ENCODE measurements at places on chromosomes 3 and 15. TPM values are rescaled to one million over a fixed set of nuclear protein-coding genes. Genes with fewer than 3 reads are reported as not detected.
A peak's percentile ranks its signal among the peaks of the same experiment; 100 is the strongest.

Gene TAGLN3
- not detected for total RNA-seq

Gene NR2F2
- 4.0 TPM for total RNA-seq

Gene CEMIP
- 0.06 TPM for total RNA-seq

Gene SERPINI2
- total RNA-seq, result 0.12 TPM

Gene SLC2A2
- not detected for total RNA-seq

Gene GPR176
- 20.4 TPM for total RNA-seq

DNA sequence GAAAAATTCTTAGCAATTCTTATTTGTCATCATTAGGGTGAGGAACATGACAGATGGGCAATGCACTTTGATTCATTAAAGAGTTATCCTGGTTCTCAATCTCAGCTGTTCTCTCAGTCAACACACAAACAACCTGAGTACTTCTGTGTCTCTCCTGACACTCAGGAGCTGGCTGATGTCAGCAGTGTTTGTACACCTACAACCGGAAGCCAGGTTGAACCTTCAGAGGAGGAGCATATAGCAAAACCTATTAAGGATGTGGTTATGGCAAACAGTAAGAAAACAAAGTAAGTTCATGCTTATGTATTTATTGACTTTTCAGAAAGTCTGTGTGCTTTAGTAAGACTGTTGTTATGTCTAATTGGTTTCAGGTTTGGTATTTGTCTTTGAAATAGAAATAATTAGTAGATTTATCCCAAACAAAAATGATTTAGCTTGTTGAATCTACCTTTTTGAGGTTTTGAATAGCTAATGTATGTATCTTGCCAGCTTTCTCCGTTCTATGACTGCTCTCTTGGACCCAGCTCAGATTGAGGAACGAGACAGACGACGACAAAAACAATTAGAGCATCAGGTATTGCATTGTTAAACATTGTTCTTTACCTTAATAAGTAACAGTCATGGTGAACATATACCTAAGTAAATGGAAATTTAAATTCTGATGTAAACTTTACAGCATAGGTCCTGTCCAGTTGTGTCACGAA, 36.6 kb downstream of the CCDC66 start:
- no peak for DNase-seq

DNA sequence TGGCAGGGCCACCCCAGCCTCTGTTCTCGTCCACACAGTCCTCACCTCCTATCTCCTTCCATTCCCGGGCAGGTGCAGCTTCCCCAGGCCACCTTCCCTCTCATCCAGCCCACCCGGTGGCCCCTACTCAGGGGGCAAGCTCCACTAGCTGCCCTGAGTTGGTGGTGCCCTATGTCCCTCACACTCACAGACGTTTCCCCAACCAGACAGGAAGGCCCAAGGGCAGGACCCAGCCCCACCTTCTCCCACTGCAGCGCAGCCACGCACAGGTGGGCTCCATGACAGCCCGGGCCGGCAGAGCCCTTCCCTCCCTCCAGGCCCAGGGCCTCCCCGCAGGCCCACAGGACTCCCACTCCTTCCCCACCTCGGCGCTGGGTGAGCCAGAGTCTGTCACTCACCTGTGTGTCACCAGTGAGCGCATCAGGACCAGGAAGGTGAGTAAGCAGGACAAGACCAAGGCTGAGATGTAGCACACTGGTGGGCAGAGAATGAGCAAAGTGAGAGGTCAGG, 11.1 kb downstream of the ISLR start:
- no peak for DNase-seq

DNA sequence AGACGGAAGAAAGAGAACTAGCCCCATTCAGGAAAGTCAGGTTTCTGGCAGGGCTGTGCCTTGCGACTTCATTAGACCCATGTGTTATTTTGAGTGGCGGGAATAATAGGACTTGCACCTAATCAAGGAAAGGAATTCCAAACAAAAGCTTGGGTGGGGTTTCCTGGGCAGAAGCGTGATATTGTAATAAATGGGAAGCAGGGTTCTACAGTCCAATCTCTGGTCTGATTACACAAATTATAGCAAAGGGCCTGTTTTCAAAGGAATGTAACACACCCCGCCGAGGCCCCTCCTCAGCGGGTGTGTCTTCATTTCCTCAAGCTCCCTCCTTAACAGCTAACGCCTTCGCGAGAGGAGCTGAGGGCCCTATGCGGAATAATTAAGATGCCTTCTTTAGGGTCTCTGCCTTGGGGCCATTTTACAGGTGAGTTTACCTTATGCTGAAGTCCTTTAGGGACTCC, 396.0 kb upstream of the C2CD4B start:
- no peak for DNase-seq

- DNase-seq, result no peak
These were observed 7.9 kb downstream of the ECE2 start for GRCh38 chr3:184283681-184284080.

DNA sequence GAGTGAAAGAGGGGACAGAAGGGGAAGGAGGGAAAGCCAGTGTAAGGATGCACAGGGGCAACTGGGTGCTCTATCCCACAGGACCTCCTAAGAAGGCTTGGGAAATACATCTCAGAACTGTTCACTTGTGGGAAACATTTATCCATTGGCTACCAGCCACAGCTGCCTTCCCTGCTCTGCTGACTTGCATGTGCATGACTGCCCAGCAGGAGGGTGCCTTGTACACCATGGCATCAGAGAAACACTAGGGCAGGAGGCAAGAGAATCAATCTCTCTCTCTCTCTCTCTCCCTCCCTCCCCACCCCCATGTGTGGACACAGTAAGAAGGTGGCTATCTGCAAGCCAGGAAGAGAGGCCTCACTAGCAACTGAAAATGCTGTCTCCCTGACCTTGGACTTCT, 62.9 kb upstream of the ZBTB38 start:
- DNase-seq, result peak; percentile 70

- no peak for DNase-seq
These were observed 82.6 kb downstream of the MLH1 start for GRCh38 chr3:37075955-37076354.

- no peak for DNase-seq
These were observed 189.9 kb downstream of the DTWD1 start for GRCh38 chr15:49810720-49811119.

- DNase-seq, result no peak
These were observed 82.0 kb downstream of the CHDH start for GRCh38 chr3:53764026-53764775.

GRCh38 chr3:186160691-186161243, 51.9 kb upstream of the ETV5 start:
- no peak for DNase-seq

GRCh38 chr3:81375921-81376320, 385.5 kb downstream of the GBE1 start:
- DNase-seq, result no peak

DNA sequence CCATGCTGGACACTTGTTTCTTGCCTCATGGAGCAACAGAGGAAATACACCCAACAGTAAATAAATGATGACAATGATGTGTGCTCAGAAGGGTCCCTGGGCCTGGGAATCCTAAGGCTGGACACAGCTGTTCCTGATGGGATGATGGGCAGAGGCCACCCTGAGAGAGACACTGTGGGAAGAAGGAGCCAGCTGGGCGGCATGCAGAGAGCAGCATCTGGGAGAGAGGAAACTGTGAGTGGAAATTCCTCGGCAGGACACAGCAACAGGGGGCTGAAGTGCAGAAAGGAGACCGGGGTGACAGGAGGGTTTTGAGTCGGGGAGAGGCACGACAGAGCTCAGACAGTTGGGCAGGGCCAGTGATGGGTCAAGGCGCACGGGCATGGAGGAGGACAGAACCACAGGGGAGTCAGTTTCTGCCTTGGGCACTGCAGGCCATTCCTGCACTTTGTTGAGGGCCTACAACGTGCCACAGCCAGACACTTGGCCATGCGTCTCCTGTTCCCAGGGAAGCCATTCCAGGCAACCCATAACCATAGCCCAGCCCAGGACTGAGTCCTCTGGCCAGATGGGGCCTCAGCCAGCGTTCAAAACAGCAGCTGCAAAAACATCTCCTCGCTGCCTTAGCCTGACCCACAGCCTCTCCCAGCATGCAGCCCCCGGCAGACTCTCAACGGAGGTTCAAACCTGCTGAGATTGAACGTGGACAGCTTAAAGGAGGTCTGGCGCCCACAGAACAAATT, 36.7 kb upstream of the SLC6A1 start:
- DNase-seq, result no peak

- peak; percentile 16 for DNase-seq
These were observed 268.4 kb upstream of the CHRM5 start for GRCh38 chr15:33699691-33700447.

GRCh38 chr3:88002448-88002847, 56.4 kb downstream of the CGGBP1 start:
- DNase-seq, result no peak

- DNase-seq, result no peak
These were observed 204.7 kb upstream of the GAP43 start for GRCh38 chr3:115418583-115418982.

GRCh38 chr3:73563896-73564582, 60.7 kb downstream of the PDZRN3 start:
- no peak for DNase-seq

DNA sequence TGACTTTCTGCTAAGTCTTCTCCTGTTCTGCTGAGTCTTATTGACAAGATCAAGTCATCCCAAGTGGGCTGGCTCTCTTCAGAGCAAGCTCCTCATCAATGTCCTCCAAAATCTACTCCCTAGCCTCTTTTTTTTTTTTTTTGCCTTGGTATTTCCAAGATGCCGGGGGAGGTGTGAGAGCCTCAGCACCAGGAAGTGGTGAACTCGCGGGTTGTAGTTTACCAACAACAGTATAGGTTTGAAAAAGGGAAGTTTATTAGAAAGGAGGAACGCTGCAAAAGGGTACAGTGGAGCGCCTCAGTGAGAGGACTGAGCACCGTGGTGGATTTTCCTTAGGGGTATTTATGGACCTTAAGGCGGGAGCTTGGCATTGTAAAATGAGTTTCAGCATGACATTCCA, 94.3 kb upstream of the SGO1 start:
- no peak for DNase-seq

DNA sequence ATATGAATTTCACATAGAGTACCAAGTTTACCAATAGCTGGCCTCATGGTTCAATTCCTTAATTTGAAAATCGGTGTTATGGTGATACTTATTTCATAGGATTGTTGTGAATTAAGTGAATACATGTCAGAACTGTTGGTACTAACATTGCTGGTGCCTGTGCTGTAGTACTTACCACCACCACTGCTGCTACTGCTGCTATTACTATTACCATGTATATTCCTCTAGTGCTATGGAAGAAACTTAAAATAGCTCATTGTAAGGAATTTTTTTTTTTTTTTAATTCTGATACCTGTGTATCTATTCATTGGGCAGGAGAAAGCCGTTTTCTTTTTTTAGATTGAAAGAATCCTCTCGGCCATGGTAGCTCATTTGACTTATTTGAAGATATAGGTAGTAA, 3.6 kb downstream of the FYTTD1 start:
- no peak for DNase-seq

All from H4 (cell line).